ENCODE measurements at places on chromosomes 2 and 18.

DNA sequence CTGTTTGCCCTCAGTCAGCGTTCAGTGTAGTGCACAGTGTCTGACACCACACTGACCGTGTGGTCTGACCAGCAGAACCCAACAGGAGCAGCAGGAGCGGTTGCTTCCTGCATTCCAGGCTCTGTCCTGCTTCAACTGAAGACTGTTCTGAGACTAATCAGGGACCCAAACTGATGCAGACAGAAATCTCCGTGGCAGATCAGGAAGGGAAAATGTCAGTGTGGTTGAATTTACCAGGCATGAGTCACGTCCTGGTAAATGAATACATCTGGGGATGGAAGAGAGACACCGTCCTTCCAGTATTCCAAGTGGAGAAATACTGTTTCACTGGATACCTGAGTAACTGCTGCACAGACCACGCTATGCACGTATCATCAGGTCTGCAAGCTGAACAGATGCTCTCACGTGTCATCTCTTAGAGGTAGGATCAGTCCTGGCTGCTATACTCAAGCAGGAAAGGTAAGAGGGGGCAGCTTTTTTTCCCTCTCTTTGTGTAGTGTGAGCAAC lies 223.6 kb upstream of the EPAS1 start:
- DNase-seq: no peak

DNA sequence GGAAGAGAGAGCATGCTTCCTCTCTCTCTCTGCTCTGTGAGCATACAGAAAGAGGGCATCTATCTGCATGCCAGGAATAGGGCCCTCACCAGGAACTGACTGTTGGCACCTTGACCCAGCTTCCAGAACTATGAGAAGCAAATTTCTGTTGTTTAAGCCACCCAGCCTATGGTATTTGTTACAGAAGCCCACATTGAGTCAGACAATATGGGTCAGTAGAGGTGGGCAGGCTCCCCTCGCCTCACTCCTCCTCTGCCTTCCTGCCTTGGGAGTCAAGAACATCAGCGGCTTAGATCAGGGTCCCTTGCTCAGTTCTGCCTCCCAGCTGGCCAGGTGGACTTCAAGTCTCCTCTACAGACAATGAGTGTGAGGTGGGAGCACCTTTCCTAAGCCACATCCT lies 92.3 kb downstream of the COPS8 start:
- DNase-seq: no peak

- no peak for DNase-seq
These were observed 130.3 kb downstream of the TMEFF2 start for GRCh38 chr2:192064459-192064858.

DNA sequence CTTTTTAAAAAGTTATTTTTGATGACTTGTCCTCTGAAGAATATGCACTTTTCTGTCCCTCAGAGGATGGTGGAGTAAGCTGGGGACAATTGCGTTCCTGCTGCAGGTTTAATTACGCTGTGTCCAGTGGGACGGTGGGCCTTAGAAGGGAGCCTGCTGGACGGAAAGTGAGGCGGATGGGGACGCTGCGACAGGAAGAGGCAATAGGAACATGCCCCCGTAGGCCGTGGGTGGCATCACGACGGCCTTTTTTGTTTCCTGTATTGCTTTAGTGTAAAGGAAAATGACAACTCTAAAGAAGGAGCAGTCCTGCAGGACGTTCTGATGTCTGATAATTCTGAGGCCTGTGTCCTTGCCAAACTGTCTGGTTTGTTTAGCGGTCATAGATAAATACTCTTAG lies 121.6 kb downstream of the NFATC1 start:
- DNase-seq: no peak

DNA sequence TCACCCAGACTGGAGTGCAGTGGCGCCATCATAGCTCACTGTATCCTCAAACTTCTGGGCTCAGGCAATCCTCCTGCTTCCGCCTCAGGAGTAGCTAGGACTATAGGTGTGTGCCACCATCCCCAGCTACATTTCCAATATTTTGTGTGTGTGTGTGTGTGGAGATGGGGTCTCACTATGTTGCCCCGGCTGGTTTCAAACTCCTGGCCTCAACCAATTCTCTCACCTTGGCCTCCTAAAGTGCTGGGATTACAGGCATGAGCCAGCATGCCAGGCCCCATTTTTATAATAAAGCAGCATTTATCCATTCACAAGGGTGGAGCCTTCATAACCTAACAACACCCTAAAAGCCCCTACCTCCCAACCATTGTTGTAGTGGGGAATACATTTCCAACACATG lies 52.5 kb upstream of the DTNB start:
- no peak for DNase-seq

- no peak for DNase-seq
These were observed 85.6 kb downstream of the PRKCE start for GRCh38 chr2:45736757-45737704.

DNA sequence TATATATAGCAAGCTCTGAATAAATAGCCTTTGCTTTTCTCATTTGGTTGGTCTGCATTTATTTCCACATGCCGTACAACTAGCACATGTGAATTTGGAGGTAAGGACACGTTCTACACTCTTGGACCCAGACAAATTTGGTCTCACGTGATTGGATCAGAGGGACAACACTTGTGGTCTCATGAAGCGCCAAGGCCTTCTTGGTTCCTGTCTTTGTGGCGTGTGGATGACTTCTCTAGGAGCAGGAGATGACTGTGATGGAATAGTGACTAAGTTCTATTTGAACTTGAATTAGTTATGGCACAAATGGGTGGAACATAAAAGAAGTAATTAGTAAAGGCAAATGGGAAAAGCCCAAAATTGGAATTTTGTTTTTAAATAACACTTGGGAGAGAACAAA lies 206.9 kb downstream of the BCL2 start:
- no peak for DNase-seq

DNA sequence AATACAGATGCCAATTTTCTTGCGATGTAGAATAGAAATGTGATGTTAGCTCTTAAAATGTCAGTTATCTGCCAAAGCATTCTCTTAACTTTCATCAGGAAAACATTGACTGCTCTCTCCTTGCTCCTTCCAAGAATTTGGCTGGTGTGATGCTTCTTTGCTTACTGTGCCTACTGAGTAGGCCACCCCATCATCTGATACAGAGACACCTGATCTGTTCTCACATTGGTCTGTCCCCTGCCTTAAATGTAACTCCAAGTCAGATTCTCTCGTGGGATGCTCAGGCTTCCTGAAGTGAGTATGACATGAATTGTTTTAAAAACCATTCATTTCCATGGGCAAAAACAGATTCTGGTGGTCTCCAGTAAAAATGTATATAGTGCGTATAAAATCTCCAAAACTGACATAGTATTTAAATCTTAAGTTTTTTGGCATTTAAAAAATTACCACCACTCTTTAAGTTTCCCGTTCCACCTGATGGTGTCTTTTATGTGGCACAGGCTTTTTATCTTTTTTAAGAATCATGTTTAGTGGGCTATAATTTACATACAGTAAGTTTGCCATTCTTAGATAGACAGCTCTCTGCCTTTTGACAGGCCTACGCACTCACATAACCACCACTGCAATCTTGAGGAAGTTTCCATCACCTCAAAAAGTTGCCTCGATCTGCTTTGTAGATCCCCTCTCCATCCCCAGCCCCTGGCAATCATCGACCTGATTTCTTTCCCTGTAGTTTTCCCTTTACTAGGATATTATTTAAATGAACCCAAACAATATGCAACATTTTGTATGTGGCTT lies 36.6 kb downstream of the UBE2F start:
- no peak for DNase-seq

- no peak for DNase-seq
These were observed 12.9 kb downstream of the PREPL start for GRCh38 chr2:44348400-44348799.

Data from stimulated activated CD4-positive, alpha-beta T cell treated with anti-CD3 and anti-CD28 coated beads, Interleukin-1b, Interleukin-23, amount 100 ng/mL, for 1 hour (primary cell).